ENCODE measurements at places on chromosomes 16 and 17.

DNA sequence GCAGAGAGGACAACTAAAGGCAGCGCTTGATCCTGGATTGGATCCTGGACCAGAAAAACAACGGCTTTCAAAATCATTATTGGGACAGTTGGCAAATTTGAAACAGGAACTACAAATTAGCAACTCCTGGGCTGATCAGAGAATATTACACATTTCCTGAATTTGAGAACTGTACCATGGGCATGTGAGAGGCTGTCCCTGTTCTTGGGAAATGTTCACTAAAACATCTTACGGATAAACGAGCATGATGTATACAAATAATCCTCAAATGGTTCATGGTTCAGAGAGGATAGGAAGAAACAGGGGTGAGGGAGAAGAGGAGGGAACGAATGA is 2.3 kb upstream of the ITGAE start:
- no peak for DNase-seq

DNA sequence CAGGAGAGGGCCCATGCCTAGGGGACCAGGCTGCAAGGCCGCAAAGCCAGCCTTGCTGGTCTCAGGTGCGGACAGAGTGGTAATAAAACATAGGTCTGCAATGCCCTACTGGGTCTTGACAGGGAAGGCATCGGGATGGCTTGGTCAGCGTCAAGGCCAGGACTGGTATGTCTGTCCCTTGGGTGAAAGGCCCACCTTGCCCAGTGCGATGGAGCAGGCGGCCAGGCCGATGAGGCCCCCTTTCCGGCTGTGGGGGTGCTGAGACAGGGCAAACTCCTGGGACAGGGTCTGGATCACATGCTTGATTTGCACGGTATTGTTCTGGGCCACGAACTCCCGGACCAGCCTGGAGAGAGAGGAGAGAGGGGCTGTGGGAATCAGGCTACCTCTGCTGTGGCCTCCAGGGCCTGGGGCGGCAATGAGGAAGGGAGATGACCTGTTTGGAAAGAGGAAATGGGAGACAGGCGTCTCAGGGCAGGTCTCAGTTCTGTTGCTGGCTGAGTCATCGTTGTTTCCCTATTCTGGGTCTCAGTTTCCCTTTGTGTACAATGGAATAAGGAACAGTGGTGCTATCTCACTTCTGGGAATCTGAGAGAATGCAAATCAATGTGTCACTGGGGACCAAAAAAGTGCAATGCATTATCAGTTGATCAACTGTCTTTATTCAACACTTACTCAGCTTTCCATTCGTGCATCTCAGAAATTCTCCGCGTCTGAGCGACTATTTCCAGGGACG is 14.8 kb downstream of the VAC14 start:
- no peak for DNase-seq

DNA sequence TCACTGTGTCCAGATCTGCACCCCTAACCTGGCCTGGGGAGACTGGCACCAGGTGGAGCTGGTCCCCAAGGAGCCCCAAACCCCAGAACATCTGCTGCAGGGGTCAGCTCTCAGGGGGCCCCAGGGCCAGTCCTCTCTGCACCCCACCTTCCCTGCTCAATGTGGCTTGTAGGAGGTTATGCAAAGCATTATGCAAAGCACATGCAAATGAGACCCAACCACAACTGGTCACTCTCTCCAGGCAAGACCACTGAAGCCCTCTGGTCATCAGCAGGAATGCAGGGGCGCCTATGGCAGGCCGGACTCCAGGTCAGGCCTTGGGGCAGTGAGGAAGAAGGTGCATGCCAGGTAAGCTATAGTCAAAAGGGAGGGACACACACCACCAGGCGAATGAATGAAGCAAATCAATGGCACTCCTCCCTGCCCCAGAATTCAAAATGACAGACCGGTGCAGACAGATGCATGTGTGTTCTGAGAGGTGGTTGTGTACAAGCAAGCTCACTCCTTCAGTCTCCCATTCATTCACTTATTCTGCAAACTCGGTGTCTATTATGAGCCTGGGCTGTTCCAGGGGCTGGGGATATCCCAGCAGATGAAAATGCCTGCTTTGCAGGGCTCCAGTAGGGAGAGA is 48.0 kb downstream of the TMEM235 start:
- no peak for DNase-seq

DNA sequence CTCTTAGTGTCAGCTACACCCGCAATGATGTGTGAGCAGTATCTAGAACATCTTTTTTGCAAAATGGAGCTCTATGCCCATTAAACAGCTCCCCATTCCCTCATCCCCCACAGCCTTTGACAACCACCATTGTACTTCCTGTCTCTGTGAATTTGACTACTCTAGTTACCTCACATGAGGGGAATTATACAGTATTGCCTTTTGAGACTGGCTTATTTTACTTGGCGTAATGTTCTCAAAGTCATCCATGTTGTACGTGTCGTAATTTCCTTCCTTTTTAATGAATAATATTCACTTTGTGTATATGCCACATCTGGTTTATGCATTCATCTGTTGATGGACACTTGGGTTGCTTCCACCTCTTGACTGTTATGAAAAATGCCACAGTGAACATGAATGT is 23.2 kb upstream of the CCL22 start:
- DNase-seq = no peak

- no peak for DNase-seq
Observed at GRCh38 chr16:74253161-74253938, 43.3 kb upstream of the PSMD7 start.

- DNase-seq = no peak
Observed at GRCh38 chr17:58595194-58595792, 80.9 kb upstream of the MTMR4 start.

- DNase-seq = no peak
Observed at GRCh38 chr16:75458029-75458428, 6.5 kb downstream of the TMEM170A start.

DNA sequence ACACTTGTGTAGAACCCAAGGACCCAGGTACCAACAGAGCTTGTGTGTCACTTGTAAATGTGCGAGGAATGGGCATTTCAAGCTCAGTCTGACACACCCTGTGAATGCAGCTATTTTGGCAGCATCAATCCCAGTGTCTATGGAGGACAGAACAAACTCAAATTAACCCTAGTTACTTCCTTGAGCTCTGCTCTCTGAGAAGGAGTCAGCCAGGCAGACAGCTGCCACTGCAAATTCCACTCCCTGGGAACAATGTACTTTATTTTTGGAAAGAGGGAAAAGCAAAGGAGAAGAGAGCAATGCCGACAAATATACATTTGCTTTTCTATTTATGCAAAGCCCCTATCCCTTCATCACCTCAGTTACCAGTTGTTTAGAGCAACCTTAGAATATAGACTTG is 48.4 kb upstream of the NOG start:
- no peak for DNase-seq

DNA sequence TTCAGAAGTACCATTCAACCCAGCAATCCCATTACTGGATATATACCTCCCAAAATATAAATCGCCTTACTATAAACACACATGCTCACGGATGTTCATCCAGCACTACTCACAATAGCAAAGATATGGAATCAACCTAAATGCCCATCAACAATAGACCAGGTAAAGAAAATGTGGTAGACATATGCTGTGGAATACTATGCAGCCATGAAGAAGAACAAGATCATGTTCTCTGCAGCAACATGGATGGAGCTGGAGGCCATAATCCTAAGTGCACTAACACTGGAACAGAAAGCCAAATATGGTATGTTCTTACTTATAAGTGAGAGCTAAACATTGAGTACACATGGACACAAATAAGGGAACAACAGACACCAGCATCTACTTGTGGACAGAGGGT is 7.8 kb downstream of the ALOX15 start:
- no peak for DNase-seq

GRCh38 chr16:46762583-46762982 is 14.4 kb upstream of the MYLK3 start:
- no peak for DNase-seq

- no peak for DNase-seq
Observed at GRCh38 chr16:58421059-58421458, 28.8 kb downstream of the GINS3 start.

GRCh38 chr17:51344532-51344931 is 84.2 kb downstream of the UTP18 start:
- DNase-seq = no peak

GRCh38 chr16:23131931-23132621 is 17.2 kb downstream of the USP31 start:
- DNase-seq = no peak

- no peak for DNase-seq
Observed at GRCh38 chr17:78966123-78966813, 13.5 kb downstream of the LGALS3BP start.

GRCh38 chr17:1498869-1499268 is 6.4 kb upstream of the MYO1C start:
- DNase-seq = no peak
